Esophagus squamous epithelium (tissue), 5 donors: ENCODE measurements at places on chromosomes 12 and 14.

DNA sequence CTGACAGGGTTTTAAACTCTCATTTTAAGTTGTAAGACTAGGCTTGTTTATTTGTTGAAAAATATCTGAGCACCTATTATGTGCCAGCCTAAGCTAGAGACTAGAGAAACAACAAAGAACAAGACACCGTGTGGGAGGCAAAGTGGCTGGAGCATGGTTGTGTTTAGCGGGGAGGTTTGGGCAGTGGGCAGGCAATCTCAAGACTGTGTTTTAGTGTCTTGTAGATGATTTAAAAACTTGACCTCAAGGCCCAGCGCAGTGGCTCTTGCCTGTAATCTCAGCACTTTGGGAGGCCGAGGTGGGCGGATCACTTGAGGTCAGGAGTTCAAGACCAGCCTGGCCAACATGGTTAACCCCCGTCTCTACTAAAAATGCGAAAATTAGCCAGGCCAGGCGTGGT lies 7.8 kb downstream of the RPL36AL start:
- DNase-seq, result no peak

DNA sequence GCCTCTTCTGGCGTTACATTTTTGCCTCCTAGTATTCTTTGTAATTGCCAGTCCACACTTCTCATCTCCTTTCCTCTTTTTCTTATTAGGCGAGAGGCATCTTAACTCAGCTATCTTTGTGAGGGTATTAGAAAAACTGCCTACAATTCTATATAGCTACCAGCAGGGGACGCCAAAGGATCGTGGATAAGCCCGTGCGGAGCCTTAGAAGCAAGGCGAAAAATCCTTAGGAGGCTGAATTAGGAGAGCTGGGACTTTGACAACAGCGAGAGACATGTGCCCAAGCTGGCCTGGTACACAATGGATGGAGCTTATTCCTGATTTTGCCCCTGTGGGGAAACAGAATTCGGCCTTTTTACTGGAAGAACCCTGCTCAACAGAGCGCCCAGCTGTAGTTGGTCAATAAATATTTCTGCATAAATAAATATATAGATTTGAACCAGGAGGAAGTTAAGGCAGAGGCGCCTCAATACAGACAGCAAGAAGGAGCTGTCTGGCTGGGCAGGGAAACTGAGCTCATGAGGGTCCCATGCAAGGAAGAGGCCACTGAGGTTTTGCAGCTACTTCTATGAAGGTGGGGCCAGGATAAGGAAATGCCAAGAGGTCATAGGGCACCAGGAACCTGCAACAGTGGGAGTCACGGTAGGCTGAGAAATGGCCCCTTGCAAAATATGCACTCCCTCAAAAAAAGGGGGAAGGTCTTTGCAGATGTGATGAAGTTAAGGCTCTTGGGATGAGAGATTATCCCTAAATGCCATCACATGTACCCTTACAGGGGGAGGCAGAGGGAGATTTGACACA lies 14.6 kb upstream of the RBM19 start:
- no peak for DNase-seq

- DNase-seq, result no peak
These were observed 172.2 kb downstream of the SLC16A7 start for GRCh38 chr12:59768031-59768430.

GRCh38 chr14:26855077-26855753 lies 257.4 kb upstream of the NOVA1 start:
- no peak for DNase-seq

DNA sequence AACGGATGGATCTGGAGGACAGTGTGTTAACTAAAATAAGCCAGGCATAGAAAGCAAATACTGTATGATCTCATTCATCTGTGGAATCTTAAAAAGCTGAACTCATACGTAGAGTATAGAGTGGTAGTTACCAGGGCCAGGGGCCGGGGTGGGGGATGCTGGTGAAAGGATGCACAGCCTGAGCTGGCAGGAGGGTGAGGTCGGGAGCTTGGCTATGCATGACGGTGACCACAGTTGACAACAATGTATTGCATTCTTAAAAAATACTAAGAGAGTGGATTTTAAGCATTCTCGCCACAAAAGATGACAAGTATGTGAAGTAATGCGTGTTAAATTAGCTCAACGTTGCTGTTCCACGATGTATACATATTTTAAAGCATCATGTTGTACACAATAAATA lies 351.3 kb downstream of the TMEM121 start:
- DNase-seq, result no peak

- no peak for DNase-seq
These were observed 44.8 kb upstream of the PRMT8 start for GRCh38 chr12:3446235-3446634.

DNA sequence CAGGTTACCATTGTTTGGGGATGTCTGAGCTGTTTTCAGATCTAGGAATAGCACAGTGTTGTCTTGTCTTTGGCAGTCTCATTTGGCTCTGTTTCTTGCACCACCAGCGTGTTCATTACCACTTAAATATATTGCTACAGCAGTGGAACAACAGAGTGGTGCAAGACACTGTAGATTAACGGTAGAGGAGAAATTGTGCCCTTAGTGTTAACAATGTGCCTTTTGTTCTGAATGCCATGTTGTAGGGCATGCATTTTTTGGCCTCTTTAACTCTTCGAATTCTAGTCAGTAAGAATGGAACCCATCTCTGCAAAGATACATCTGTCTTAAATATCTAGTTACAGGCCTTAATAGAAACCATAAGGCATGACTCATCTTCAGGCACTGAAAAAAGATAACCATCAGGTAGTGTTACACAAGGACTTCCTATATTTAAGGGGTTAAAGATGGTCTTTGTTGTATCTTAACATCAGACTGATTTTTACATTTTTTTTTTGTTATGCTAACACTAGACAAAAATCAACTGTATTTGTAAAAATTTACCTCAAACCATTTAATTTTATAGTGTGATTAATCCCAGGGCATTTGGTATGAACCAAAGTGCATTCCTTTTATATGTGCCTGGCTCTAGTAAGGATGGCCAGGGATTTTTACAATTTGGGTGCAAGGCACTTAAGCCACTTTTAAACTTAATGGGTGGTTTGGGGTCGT lies 12.9 kb downstream of the DYRK2 start:
- no peak for DNase-seq

DNA sequence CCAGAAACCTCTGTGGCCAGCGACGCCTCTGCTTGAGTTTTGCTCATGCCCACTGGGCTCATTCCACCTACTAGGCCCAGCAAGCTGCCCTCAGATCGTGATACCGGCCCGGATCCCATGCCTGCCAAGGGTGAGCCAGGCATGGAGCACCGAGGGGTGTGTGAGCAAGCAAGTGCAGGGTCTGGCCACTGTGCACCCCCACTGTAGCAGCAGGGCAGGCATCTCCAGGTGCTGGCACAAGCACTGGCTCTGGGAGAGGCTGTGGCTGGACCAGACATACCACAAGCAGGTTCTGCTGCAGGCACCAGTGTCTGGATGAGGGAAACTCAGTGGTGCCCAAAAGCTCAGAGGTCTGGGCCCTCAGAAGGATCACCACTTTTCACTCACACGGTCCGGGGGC lies 20.6 kb downstream of the FAM186A start:
- no peak for DNase-seq

DNA sequence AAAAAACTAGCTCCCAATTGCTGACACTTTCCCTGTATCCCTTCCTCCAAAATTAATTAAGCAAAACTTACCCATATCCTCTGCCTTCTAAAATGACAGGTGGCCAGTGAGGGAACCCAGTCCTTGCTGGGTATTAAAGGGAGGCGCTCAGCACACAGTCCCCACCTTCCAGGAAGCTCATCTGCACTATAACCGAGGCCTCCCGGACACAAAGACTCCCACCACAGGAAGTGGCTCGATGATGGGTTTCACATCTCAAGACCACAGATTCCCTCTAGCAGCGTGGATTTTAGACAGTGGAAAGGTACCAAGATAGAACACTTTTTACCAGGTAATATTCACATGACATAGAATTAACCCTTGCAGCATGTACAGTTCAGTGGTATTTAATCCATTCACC lies 126.8 kb upstream of the NCOR2 start:
- DNase-seq, result no peak

- no peak for DNase-seq
These were observed 873.6 kb downstream of the LRFN5 start for GRCh38 chr14:42480255-42480654.

DNA sequence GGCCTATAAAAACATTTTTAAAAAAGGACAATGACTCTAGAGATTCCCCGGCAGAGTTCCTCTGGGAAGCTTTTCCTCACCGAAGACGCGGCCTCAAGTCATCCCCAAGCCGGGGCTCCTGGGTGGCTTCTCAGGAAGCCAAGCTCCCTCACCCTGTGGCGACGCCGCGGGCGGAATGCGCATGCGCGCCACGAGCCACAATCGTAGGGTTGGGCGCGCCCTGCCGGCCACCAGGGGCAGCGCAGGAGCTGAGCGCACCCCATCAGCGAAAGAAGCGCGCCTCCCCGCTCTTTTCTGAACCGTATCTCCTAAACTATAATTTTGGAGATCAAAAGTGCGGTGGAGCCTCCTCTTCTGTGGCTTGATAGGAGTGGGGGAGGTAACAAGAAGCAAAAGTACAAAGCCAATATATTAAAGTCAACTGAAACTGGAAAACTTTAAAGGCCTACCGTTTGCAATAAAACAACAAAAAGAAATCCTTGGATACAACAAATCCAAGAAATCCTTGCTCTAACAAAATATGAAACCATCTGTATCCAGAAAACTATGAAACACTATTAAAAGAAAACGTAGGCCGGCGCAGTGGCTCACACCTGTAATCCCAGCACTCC lies 17.4 kb upstream of the CHFR start:
- no peak for DNase-seq
